Stomach (tissue), 19 donors: ENCODE measurements at places on chromosomes 1 and 21. TPM values are rescaled to one million over a fixed set of nuclear protein-coding genes. Genes with fewer than 3 reads are reported as not detected.
A peak's percentile ranks its signal among the peaks of the same experiment; 100 is the strongest.

Gene TCHHL1
- not detected for total RNA-seq

Gene WDR64
- not detected for total RNA-seq

Gene RPE65
- not detected for total RNA-seq

Gene EPHX1
- total RNA-seq, result 94.6 TPM

Gene GREM2
- total RNA-seq, result not detected

Gene RGSL1
- not detected for total RNA-seq

Gene LCE1F
- not detected for total RNA-seq

DNA sequence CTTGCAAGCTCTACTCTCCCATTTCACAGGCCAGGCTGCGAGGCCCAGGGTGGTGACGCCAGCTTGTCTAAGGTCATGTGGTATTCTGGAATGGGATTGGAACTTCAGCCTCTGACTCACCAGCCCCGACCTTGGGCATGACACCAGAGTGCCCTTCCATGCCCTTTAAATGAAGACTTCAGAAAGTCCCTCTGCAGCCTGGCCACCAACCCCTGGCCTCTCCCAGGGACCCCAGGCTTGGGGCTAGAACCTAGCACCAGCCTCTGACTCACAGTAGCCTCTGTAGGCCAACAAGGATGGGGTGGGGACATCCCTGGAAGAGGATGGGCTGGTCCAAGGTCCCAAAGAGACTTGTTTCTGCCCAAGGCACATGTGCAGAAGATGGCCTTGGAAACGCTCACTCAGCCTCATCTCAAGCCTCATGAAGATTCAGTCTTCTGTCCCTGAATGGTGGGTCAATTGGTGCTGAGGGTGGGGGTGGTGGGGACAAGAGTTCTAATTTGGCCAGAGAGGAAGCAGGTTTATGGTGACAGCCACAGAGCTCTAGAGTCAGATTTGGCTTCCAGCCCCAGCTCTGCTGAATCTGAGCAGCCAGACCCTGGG is 36.1 kb upstream of the RUNX3 start:
- no peak for DNase-seq

- DNase-seq, result no peak
Measured at GRCh38 chr1:3357526-3358297, 96.8 kb upstream of the ARHGEF16 start.

DNA sequence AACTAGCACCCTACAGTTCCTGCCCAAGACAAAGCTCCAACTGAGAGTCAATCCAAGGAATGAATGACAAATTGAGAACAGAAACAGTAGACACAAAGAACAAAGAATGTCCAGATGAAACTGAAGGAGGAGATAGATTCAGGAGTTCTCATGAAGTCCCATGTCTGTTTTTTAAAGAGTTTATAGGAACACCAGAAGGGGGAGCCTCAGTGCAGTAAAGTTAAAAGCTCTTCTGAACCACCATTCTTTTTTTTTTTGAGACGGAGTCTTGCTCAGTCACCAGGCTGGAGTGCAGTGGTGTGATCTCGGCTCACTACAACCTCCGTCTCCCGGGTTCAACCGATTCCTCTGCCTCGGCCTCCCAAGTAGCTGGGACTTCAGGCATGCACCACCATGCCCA is 323.6 kb downstream of the MRPL39 start:
- peak; percentile 20 for DNase-seq

DNA sequence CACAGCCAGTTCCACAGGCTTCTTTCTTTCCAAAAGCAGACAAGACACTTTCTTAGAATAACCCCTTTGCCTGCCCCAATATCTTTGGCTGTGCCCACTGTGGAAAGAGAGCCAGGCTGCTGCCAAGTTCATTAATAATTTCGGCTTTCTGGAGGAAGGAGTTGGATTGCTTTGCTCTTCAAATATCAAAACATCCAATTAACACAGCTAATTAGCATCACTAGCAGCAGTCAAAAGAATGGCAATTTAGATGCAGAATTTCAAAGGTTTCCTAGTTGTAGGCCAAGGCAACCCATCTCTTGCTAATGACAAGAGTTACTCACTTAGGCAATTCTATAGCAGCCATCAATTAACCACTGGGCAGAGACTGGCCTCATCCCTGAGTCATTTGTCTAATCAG is 91.0 kb upstream of the SPATA6 start:
- DNase-seq, result no peak

- DNase-seq, result no peak
Measured at GRCh38 chr1:113027449-113027848, 45.5 kb upstream of the LRIG2 start.

DNA sequence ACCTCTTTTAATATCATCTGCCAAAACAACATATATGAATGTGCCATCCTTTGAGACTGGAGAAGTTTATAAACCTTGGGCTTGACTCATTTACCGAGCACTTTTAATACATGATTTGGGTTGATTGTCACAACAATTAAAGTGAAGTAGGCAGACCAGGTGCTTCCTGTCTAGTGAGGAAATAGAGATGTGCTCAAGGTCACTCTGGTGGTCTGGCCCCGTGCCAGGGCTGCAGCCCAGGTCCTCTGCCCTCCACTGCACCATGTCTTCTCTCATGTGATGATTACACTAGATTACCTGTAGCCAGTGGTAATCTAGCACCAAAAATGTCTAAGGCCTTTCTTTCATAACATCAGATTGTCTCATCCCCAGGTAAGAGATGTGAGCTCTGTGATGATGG is 61.8 kb upstream of the LAMC2 start:
- no peak for DNase-seq

DNA sequence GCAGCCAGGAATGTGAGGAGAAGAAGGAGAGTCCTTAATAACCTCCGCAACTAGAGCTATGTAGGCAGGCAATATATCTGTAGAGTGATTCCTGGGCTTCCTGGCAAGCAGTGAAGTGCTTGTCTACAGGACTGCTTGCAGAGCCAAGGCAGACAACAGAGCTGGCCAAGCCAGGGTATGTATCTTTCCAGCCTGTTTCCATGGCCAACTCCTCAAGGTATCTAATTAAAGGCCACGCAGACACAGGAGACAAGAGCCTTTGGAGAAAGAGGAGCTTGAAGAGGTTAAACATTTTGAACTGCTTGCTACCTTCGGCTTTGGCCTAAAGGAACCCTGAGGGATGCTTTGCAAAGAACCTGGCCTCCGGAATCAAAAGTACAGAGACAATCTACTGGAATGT is 137.4 kb downstream of the PIGK start:
- peak; percentile 11 for DNase-seq

DNA sequence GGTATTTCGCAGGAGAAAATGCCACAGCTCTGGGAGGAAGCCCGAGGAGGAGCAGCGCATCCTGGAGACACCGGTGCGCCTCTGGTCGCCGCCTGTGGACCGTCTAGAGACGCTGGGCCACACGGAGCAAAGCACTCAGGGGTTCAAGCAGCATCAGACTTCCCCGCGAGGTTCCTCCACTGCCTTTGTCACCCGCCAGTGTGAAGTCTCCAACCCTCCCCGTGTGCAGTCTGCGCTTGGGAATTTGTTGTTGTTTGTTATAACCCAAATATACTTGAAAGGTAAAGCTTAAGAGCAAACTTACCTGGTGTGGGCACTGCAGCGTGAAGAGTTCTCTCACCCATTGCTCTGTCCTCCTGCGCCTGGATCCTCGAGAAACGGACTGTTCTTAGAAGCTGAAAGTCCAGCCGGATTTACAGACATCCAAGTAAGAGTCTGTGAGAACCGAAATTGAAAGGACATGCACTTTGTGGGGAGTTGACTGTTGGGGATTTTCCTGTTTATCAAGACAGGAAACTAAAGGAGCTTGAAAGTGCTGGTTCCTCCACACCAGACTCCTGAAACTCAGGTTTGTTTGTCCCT is at the start of gene GBP4:
GBP4 (minus strand) TSS at position 452 of the 582 bp plus-strand sequence; CDS start at position 344, 108 bp downstream.
- DNase-seq, result peak; percentile 42

- DNase-seq, result no peak
Measured at GRCh38 chr1:239218301-239218700, 168.1 kb upstream of the CHRM3 start.

- DNase-seq, result peak; percentile 49
Measured at GRCh38 chr1:220330265-220330664, 58.0 kb upstream of the RAB3GAP2 start.

DNA sequence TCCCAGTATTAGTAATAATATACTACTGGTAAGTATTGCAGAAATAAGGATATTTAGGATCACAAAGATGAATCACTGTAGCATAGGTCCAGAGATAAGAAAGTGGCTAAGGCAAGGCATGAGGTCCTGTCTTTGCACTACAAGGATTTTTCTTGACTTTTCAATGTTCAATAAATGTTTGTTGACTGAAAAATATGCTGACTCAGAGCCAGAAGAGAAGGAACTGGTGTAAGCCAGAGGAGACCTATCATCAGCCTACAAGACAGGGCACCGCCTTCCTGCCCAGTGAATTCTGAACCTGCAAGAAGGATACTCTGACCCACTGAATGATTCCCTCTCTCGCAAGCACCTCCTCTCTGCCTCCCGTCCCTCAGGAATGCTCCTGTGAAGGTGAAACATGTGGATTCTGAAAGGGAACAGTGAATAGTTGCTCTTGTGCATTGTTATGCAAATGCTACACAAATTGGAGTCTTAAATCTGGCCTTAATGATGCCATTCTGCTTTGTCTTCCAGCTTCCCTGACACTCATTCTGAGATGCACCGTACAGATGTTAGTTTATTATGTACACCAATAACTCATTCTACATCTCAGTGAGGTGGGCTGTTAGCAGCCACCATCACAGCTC is 540.0 kb downstream of the OMA1 start:
- DNase-seq, result no peak

DNA sequence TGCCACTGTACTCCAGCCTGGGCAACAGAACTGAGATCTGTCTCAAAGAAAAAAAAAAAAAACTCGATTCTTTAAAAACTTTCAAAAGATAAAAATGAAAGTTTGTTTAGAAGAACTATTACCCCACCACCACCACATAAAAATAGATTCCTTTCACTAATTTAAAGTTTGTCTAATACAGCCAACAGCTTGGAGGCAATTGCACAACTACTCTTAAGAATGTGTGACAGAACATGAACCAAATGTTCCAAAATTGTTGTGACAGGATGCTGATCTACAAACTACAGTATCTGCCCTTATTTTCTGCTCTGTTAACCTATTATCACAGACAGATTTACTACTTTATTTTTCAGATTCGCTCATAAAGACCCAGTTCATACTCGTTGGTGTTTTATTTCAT is 5.5 kb upstream of the TGFBR3 start:
- DNase-seq, result no peak

DNA sequence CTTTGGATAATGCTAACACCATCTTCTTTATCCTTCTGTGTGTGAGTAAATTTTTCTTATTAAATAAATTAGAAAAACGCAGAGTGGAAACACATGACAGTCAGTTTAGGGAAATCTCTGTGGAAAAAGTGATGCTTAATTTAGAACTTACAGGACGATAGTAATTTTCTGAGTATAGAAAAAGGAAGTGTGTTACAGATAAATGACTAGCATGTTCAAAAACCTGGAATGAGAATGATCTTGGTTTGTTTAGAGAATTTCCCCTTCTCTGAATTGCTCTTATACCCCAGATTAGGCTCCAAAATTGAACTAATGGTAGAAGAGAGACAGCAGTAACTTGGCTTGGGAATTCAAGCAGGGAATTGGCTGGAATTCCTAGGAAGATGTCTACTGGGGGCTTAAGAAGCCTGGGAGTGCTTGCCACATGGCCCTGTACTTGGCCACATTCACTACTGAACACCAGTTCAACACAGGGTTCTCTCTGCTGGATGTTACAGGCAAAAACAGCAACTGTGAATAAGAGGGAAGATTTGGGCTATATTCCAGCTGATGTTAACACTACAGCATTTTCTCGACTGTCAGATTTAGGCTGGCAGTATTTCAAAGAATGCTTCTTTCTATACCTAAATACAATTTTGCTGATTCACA is 1004.2 kb downstream of the TTLL7 start:
- DNase-seq, result peak; percentile 62

- no peak for DNase-seq
Measured at GRCh38 chr1:88673446-88673845, 10.6 kb upstream of the PKN2 start.

DNA sequence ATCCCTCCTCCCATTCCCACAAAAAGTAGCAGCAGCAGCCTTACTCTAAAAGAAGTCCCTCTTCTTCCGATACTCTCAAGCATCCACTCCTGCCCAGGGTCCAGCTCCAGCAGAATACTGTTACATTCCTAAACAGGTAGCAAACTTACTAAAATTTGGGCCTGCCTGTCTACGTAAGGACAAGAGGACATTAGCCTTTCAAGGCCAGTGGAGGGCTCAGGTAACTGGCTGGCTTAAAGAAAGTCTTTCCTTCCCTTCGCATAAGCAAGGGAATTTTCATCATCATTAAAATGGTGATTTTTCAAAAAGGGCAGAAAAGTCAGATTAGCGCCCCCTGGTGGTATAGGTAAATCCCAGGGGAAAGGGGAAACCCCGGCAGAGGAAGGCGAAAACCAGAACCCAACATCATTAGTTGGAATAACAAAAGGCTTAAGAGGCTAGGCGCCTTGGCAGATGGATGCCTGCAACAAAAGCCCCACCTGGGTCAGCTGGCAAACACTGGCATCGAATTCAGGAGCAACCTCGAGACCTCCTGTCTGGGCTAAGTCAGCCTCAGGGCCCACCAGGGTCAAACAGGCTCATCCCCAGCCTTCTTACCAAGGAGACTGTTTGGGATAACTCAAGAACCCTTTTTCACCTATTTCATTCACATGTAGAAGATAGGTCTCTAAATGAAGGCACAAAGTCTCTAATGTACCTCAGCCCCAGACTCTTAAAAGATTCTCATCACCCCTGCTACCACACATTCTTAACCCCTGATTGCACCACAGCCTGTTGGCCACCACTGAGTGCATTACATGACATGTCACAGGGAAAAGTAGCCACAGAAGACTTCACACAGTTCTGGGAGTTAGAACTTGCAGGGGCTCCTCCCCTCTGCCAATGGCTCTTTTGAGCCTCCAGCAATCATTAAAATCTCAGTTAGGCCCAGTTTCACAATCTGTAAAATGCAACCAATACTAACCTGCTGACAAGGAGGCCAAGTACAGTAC is 36.7 kb downstream of the ERI3 start:
- no peak for DNase-seq

DNA sequence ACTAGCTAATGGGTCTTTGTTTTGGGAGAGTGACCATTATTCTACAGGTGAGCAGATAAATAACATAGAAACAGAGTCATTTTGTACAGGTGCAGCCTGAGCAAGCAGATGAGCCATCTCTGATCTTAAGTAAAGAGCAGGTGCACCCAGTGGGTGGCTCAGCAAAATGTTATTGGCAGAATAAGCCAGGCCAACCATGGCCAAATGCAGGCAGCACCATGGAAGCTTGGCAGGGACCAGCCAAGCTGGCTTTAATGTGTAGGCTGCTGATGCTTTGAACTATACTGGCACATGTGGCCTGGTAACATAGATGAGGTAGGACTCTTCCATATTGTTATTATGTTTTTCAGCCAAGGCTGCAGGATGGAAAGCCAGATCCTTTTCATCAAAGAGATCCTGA is 553.3 kb upstream of the ZRANB2 start:
- DNase-seq, result no peak

GRCh38 chr1:65253800-65254319 is 55.5 kb upstream of the DNAJC6 start:
- DNase-seq, result no peak

- no peak for DNase-seq
Measured at GRCh38 chr1:57420981-57421785, 2.7 kb downstream of the DAB1 start.
